ENCODE measurements at places on chromosomes 1 and 21.

- peak; percentile 55 for DNase-seq
These were observed 18.2 kb upstream of the FCGR2A start for GRCh38 chr1:161486806-161487741.

GRCh38 chr1:23979387-23979880, 693 bp downstream of the SRSF10 start:
- DNase-seq, result no peak

- DNase-seq, result no peak
These were observed 11.6 kb downstream of the GNG4 start for GRCh38 chr1:235637756-235638534.

DNA sequence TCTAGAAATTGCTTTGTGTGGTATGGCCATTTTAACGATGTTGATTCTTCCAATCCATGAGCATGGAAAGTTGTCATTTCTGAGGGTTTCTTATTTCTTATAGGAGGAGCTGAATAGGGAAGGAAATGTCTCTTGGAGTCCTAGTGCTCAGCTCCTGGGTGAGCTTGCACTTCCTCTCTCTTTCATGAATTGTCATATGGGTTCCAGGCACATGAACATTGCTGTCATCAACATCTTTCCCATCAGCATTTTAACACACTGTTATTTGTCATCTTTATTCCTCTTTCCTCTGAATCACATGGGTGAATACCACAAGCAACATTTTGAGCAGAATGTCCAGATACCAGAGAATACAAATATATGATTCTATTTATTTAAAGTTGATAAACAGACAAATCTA, 23.4 kb downstream of the SLAMF6 start:
- no peak for DNase-seq

DNA sequence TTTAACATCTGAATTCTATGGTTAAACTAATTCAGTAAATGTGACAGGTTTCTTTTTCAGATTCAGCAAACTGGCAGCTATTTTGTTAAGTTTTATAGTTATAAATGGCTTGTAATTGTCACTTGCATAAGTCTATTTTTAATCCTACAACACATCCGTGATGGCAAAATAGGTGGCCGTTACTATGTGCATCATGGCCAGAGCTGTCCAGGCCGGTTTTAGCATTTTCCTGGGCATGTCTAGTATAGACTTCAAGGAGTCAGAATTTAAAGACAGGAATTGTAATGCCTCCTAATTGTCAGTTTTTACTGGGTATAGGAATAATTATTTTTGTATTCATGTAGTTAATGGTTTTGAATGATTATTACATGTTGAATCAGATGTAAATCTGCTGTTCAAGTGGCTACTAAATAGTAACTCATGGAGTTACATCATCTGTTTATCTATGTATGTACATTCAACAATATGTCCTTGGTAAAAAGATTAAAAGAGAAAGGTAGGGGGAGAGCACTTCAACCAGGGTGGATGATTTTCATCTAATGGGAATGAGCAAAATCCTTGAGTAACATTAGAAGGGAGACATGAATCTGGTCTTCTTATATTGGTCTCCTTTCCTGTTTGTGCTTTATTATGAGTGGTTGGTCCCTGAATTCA, 3.2 kb upstream of the B3GALT2 start:
- DNase-seq, result no peak

GRCh38 chr1:231887866-231888265, 261.3 kb downstream of the DISC1 start:
- DNase-seq, result no peak

- DNase-seq, result no peak
These were observed 1.1 kb upstream of the MRPL24 start for GRCh38 chr1:156742017-156742416.

GRCh38 chr1:2330035-2330434, 61.3 kb downstream of the MORN1 start:
- DNase-seq, result no peak

DNA sequence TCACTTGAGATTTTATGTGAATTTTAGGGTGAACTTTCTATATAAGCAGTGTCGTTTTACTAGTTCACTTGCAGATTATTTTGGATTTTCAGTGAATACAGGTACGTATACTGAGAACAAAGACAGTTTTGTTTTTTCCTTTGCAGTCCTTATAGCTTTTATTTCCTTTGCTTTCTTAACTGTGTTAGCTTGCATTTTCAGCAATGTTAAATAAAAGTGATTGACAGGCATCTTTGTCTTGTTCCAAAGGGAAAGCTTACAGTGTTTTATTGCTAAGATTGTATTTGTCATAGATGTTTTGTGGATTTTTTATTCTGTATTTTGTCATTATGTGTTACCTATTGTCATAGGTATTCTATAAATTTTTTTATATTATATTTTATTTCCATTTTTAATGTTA, 53.3 kb upstream of the FASLG start:
- DNase-seq, result no peak

- no peak for DNase-seq
These were observed 15.3 kb upstream of the SSX2IP start for GRCh38 chr1:84705513-84705912.

DNA sequence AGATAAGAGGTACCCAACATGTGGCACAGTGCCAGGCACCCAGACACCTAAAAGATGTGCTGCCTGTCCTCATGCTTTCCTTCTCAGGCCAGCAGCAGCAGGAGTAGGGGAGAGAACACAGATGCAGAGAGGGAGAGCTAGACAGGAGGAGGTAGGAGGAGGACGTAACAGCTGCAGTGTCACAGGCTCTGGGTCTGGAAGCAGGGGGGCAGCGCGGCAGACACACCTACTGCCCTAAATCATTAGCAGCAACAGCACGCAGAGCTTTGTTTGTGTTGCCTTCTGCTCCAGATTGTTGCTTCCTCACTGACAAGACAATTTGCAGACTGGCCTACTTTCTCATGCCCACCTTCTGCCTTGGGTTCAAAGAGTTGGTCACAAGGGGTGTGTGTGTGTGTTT, 196.7 kb upstream of the DAB1 start:
- DNase-seq, result no peak

- DNase-seq, result no peak
These were observed 507.6 kb downstream of the NEGR1 start for GRCh38 chr1:71774705-71775104.

GRCh38 chr1:109910963-109911798, 532 bp downstream of the CSF1 start:
- DNase-seq, result no peak

DNA sequence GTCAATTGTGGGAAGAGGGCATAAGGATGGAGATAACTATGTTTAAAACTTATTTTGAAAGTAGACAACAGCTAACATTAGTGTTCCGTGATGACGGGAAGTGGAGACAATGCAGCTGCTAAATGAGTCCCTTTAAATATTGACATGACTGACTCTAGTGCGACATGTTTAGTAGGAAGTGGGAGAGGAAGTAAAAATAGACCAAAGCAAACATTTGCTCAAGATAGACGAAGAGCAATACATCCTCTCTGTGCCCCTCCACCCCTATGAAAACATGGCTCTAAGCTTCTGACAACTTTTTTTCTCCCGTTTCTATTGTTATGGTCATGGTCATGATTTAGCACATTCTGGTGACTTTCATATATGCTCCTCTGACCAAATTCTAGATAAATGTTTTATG, 60.0 kb upstream of the HMCN1 start:
- DNase-seq, result no peak

DNA sequence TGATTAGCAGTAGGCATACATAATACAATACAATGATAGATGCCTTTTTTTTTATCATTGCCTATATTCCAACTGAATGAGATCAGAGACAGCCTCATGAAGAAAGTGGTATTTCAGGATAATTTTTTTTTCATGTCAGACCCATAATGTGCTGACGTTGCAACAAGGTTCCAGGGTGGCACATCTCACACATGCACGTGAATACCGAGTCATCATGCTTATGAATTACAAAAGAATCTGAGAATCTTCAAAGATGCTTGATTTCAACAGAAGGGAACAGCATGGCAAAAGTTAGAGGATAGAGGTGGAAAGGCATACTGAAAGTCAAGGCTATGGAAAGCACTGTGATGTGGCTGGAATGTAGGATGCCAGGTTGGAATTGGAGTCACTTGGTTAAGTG, 5.0 kb upstream of the RNF11 start:
- DNase-seq, result no peak

DNA sequence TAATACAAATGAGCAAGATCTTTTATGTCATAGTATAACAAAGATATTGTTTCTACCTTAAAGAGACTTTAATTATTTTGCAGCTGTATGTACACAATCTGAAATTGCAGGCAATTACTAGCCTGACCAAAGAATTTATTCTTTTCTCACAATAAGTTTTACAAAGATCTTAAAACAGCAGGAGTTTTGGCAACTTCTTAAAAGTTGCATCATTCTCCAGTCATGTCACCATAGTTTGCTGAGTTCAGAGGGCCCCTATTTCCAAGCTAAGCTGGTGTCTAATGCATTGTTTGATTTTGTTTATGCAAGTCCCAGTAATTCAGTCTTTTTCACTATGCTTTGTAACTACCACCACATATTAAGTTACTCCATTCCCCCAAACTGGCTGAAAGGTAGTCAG, 114.8 kb downstream of the DNAH14 start:
- no peak for DNase-seq

- DNase-seq, result no peak
These were observed 145.5 kb upstream of the NRIP1 start for GRCh38 chr21:15210235-15210678.

- no peak for DNase-seq
These were observed 185.8 kb downstream of the PCP4 start for GRCh38 chr21:40053007-40053406.

GRCh38 chr1:2582391-2582790, 4.2 kb upstream of the PRXL2B start:
- no peak for DNase-seq

DNA sequence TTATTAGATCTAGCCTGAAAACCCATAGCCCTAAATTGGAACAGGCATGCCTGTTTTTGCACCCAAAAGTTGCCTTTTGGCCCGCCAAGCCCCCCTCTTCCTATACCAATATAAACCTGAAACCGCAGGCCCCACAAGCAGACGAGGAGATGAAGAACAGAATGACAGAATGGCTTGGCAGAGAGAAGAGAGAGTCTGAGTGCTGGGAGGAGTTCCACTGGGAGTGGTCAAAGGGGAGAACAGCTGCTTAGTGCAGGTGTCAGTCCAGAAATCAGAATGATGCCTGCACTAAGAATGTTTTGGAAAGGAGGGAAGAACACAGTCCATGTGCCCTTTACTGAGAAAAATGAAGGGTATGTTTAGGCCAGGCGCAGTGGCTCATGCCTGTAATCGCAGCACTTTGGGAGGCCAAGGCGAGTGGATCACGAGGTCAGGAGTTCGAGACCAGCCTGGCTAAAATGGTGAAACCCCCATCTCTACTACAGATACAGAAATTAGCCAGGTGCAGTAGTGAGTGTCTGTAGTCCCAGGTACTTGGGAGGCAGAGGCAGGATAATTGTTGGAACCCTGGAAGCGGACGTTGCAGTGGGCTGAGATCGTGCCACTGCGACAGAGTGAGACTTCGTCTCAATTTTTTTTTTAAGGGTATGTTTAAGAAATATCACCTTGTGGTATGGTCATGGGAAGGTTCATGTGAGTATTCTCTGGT, 9.4 kb downstream of the DYRK1A start:
- no peak for DNase-seq

GRCh38 chr1:206691604-206692003, 6.9 kb downstream of the MAPKAPK2 start:
- no peak for DNase-seq

- no peak for DNase-seq
These were observed 28.0 kb upstream of the PRKAA2 start for GRCh38 chr1:56617141-56617540.

DNA sequence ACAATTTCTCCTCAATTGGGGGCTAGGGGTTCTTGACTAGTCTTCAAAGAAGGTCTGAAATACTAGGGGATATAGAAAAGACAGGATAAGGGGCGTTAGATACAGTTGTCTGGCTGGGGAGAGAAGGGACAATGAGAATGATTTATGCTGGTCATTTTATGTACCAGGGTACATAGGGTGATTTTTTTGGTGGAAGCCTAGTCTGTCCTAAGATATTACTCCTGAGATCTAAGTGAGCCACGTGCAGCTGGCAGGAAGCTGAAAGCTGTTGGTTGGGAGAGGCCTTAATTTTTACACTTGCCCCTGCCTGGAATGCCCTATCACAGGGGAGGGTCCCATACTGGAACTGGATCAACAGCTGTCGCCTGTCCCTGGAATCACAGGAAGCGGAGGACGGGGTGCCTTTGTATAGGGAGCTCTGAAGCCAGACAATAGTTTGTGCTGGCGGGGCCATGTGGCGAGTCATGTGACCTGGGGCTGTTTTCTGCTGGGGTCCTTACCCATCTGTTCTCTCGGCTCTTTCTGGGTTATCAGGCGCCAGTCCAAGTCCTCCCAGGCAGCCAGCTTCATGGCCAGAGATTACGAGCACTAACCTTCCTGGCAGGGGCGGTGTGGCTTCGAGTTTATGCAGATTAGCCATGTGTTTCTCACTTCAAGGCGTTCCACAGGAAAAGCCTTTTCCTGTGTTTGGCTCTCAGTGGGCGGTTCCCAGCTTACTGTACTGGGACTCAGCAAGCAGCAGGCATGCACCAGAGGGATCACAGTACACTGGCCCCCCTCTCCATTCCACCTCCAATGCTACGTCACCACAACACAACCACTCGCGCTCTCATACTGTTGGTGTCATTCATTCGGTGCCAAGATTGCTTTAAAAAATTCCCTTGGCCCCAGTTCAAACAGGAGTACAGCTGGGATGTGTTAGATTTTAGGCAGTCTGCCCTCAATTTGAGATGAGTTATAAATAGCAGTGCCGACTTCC, 27.5 kb downstream of the ARID1A start:
- peak; percentile 87 for DNase-seq

DNA sequence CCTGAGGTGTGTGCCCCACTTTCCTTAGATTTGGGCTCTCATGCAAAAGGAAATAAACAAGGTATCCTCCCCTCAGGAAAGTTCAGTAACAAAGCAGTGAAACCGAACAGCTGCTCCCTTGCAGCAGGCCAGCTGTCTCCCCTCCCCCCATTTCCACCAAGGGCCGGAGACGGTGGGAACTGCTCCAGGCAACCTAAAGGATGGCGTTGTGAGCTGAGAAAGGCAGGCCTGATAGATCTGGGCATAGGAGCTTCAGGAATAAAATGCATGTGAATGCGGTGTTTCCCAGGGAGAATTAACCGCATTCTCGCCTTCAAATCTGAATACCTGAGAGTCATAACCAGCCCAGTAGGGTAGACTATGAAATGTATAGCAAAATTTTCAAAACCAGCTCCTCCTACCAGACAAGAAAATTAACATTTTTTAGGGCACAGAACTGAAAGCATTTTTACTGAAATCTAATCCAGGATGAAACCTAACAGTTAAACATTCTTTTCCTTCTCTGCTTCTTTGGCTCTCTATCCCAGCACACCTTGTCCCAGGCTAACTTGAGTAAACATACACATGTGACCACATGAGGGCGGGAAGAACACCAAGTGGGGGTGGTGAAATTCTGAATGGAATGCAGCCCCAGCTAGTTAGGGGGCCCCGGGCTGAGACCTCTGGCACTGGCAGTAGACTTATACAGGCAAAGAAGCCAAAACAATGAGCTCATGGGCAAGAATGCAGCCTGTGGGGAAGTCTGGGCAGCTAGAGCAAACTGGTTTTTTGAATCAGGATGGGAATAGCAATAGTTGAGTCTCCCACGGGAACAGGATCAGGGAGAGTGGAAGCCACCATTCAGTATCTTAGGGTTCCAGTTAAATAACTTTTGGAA, 11.5 kb downstream of the MCL1 start:
- peak; percentile 97 for DNase-seq

Measured in NT2/D1 (cell line).